ENCODE measurements at places on chromosomes 4 and X.

GRCh38 chr4:145307763-145308430 lies 127.5 kb upstream of the OTUD4 start:
- DNase-seq: no peak

DNA sequence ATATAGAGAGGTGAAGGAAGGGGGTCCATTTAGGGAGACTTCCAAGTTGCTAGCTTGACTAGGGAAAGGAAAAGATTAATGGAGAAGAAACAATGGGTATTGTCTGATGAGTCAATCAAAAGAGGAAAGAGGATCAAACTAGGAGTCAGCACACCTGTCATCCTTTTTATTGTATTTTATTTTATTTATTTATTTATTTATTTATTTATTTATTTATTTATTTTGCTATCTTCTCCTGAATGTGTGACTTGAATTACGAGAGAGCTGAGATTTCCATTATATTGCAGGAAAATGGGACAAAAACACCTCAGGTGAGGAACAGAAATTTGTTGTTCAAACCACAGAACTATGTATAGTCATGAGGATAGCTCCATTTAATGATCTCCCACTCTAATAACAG lies 58.9 kb downstream of the NUDT11 start:
- no peak for DNase-seq

GRCh38 chrX:38612281-38612680 lies 50.9 kb downstream of the TSPAN7 start:
- no peak for DNase-seq

- DNase-seq: no peak
These were observed 91.2 kb downstream of the HUWE1 start for GRCh38 chrX:53595266-53595810.

GRCh38 chr4:8281519-8282133 lies 12.1 kb downstream of the HTRA3 start:
- DNase-seq: no peak

DNA sequence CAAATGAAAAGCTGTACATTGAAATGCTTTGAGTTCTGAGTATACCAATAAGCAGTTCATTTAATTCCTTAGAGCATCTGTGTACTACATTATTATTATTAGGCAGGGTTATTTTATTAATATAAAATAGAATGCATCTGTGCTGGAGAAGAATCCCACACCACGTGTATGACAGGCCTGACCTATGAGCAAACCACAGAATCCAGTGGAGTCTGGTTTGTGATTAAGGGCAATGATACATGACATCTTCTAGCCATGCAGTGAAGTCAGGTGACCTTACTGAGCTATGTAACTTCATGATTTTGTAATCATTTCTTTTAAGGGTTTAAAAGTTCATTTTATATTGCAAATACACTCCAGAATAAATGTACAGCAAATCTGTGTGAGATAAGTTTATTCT lies 1165.0 kb upstream of the TENM3 start:
- no peak for DNase-seq

GRCh38 chr4:109078724-109079123 lies 223.7 kb downstream of the COL25A1 start:
- DNase-seq: no peak

GRCh38 chr4:84501721-84502267 lies 2.7 kb upstream of the NKX6-1 start:
- no peak for DNase-seq

- DNase-seq: no peak
These were observed 30.7 kb downstream of the SHISA3 start for GRCh38 chr4:42428036-42428435.

All from NCI-H774 (cell line).